ENCODE measurements at places on chromosomes 16 and 17.

- DNase-seq = no peak
Measured at GRCh38 chr16:4247460-4247784, 5.5 kb upstream of the SRL start.

DNA sequence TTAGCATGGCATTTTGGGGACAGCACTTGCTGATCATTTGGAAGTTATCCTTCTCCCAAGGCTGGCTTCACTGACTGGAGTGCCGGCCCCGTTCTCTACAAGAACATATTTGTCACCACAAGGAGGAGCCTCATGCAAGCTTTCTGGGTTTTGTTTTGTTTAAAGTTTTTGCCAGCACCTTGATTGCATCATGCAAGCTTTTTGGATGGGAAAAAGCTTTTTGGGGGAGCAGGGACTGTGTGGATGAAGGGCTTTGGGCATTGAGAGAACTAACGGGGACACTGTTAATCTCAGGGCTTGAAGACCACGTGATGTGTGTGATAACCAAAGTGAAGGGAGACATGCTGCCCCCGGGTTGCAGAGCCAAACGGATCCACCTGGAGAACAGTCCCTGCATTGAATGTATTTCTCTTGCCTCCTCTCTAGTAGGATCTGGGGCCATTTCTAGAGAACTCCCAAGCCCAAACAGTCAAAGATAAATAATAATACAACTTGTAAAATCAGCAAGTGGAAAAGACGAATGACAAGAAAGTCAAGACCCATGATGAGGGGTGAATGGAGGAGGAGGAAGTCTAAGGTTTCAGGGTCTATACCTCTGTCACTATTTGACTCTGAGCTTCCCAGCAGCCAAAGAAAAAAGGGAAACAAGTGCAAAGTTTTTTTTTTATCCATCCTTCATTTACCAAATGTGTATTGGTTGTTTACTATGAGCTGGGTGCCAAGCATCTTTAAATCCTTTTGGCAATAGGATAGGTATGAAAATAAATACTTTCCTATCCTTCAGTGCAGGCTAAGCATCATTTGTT, 17.2 kb downstream of the TMEM114 start:
- DNase-seq = no peak

DNA sequence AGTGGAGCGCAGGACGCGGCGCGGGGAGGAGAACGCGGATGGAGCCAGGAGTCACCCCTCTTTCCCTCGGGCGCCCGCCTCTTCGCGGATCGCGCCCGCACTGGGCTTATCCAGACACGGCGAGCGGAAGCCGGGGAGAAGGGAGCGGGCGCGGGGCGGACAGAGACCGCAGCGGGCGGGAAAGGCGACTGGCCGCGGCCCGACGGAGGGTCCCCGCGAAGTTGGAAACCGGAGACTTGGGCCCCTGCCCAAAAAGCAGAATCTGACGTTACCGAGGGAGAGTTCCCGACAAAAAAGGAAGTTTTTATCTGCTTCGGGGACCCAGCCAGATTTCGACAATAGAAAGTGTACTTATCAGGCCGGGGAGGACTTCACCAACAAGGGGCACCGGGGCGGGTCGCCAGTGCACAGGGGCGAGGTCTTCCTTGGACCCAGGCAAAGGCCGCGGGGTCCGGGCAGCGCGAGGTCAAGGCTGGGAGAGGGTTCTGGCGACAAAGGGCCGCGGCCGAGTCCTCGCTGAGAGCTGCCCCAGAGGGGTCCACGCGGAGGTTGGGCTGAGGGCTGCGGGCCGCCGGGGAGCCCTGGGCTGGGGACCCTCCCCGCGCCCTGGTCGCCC, 519 bp downstream of the ST6GALNAC2 start:
- DNase-seq = no peak

DNA sequence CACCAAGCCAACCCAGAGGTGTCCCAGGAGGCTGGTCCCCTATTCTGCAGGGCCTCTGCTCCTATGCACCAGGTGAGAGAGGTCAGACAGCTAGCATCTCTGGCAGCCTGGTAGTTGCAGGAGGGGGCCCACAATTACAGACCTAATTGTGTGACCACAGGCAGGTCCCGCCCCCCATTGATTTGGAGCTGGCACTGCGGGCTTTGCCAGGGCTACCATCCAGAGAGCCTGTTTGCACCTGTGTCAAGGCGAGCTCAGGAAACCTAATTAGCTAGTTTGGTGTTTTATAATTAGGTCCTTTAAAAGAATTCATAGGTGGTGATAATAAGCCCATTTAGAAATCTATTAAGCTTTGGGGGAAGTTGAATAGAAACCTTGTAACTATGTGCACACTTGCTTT, 90.2 kb downstream of the MRM1 start:
- DNase-seq = no peak

DNA sequence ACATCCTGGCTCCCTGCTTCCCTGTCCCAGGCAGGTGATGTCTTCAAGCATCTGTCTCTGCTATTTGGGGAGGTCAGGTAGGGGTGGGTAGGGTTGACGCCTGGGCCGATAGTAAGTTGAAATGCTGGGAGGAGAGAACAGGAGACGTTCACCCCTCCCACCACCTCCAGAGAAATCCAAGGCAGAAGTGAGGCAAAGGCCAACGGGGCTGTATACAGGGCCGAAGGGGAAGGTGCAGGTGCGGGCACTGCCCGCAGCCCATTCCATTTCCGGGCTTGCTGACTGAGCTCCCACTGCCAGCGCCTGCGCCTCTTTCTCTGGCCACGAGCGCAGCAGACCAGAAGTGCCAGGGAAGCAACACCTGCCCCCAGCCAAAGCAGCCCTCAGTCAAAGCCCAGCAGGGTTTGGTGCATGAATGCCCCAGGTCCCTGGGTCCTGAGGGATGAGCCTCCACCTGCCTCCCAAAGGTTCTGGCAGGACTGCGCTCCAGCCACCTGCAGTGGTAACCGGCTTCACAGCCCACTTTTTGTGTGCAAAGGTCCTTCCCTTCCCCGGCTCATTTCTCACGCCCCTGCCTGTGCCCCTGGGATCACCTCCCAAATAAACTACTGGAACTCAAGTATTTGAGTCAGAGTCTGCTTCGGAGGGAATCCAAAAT, 127.6 kb upstream of the TNRC6C start:
- DNase-seq = no peak

DNA sequence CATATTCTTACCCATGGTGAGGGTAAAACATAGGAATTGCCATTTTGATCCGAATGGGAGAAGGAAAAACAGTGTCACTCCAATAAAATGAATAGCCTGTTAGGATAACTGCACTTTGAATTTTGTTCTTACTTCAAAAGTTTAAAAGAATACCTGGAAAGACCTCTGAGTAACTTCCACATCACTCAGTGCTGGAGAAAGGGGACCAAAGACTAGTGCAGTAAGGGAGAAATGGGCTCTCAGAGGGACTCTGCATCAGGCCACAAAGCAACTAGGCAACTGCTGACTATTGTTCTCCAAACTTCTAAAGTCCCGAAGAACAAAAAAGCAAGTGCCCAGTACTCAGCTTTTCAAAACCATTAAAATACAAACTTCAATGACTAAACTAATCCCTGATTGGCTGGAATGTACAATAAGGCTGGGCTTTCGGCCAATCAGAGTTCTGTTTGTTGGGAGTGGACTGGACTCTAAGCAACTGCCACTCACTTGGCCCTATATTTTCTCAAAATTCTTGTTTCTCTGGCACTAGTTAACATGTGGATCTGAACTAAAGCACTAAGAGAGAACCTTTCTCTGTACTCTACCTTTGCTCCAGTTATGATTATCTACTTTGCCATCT, 6.2 kb downstream of the DNAJC7 start:
- no peak for DNase-seq

DNA sequence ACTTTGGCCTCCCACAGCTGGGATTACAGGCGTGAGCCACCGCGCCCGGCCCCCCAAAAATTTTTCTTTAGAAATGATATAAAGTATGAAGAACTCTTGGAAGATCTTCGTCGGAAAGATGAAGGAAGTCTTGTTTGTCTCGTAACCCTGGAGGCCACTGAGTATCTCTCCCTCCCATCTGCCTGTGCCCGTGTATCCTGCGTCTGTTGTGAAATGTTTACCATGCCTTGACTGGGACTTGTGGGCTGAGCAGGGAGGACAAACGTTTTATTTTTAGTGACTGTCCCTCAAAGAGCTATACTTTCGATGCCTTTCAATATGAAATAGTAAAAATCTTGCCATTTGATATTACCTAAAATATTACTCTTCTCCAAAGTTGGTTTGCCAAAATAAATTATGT, 121.2 kb downstream of the RPTOR start:
- no peak for DNase-seq

GRCh38 chr17:28828294-28829040, 14.1 kb downstream of the FAM222B start:
- DNase-seq = no peak

DNA sequence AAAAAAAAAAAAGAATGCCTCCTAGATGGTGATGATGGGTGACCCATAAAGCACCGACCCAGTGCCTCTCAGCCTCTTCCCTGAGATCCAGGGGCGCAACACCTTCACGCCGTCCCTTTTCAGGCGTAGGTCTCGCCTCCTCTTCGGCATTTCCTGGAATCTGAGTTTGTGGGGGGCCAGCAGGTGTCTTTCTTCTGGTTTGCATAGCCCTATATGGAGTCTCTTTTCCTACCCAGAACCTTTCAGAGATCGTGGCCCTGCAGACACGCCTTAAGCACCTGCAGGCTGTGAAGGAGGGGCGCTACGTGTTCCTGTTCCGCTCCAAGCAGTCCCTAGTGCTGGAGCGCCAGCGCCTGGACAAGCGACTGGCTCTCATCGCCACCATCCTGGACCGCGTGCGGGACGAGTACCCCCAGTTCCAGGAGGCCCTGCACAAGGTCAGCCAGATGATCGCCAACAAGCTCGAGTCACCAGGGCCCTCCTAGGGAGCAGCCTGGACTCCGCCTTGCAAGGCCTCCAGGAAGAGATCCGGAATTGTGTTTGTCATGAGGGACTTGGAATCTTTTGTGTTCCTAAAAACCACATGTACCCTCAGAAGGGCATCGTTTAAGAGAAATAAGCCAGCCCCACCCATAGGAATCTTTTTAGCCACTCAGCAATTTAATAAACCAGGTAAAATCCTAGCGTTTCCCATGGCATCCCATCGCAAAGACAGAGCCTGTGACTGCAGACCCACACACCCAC, 1.9 kb upstream of the GAA start:
- DNase-seq = no peak

- DNase-seq = no peak
Measured at GRCh38 chr16:48810436-48810802, 200.4 kb upstream of the N4BP1 start.

GRCh38 chr16:88995194-88995593, 18.2 kb upstream of the CBFA2T3 start:
- no peak for DNase-seq

DNA sequence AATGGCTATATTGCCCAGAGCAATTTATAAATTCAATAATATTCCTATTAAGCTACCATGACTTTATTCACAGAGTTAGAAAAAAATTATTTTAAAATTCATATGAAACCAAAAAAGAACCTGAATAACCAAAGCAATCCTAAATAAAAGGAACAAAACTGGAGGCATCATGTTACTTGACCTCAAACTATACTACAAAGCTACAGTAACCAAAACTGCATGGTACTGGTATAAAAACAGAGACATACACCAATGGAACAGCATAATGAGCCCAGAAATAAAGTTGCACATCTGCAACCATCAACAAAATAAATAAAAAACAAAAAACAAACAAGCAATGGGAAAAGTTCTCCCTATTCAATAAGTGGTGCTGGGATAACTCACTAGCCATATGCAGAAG, 203.2 kb downstream of the RGS9 start:
- DNase-seq = no peak

DNA sequence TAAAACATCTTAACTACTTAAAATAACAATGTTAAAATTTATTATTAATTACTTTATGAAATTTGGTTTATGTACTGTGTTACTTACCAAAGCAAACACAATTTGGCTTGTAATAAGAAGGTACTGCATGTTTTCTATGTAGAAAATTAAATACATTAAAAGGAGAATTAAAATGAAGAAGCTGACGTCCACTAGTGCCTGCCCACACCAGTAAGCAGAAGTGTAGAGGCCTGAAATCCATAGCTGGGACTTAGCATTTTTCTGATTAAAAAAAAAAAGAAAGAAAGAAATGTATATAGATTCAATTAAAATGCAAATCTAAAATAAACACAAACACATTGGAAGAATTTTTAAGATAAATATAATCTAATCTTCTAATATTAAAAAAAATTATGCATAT, 35.8 kb upstream of the ABCA9 start:
- DNase-seq = no peak

- no peak for DNase-seq
Measured at GRCh38 chr16:13811834-13812233, 108.1 kb upstream of the ERCC4 start.

DNA sequence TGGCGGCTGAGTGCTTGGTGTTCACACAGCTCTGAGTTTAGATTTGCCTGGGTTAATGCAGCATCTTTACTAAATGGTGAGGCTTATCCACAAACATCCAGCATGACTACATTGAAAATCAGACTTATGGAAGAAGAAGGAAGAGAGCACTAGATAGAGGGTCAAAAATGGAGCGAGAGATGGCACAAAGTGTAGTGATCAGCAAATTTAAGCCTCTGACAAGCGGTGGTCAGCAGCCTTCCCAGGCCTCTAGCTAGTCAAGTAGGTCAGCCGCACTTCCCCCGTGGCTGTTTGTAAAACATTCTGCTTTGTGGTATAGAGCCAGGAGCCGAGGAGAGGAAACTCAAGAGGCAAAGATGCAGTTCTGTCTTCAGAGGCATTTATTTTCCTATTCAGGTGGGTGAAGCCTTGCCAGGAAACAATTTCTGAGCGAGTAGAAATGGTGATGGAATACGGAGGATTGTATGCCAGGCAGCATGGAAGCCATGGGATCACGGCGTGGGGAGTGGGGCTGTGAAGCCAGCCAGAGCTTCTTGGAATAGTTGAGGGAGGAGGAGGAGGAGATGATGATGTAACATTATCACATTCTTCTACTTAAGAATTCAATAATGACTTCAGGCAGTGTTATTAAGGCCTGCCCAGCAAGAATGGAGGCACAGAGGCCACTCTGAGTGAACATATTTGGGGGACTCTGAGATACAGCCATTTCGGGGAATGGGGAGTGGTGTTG, 118.9 kb downstream of the MSI2 start:
- no peak for DNase-seq

GRCh38 chr17:42708588-42708987, 26.3 kb downstream of the CNTNAP1 start:
- DNase-seq = no peak

DNA sequence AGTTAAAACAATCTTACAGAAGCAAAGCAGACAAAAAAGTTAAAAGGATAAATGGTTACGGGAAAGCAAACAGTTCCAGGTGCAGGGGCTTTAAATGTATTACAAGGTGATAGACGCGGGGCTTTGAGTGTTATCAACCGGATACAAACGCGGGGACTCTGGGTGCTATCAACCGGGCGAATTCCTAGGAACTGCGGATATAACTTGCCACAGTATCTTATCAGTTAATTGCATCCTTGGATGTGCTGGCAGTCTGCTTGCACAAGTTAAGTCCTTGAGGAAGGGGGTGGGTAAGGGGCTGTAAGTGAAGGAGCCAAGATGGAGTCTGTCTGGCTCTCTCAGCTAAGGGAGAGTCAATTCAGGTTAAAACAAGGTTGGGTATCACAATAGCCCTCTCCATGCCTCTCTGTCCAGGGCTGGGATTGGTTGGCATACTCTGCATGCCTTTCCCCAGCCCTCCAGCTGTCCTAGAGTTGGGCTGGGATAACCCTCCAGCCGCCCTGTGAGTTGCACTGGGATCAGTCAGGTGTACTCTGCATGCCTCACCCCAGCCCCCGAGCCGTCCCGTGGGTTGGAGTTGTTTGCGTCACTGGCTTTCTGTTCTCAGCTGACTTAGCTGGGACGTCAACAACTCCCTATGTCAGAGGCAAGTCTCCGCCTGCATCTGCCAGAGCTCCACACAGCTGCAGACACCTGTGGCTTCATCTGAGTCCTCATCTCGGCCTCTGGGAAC, 40.9 kb downstream of the TMEM235 start:
- DNase-seq = no peak

- DNase-seq = no peak
Measured at GRCh38 chr16:89136931-89137330, 34.6 kb upstream of the CDH15 start.

Data from neural crest cell (in vitro differentiated cells).